ENCODE measurements at places on chromosomes 11 and 22.
A peak's percentile ranks its signal among the peaks of the same experiment; 100 is the strongest.

DNA sequence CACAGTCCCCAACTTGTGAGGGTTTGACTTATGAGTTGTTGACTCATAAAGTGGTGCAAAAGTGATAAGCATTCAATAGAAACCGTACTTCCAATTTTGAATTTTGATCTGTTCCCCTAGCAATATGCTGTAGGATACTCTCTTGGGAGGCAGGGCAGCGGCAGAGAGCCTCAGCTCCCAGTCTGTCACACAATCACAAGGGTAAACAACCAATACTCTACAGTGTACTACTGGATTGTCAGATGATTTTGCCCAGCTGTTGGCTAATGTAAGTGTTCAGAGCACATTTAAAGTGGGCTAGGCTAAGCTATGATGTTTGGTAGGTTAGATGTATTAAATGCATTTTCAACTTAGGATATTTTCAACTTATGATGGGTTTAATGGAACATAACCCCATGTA lies 13.7 kb upstream of the NXPE2 start:
- DNase-seq, result no peak

DNA sequence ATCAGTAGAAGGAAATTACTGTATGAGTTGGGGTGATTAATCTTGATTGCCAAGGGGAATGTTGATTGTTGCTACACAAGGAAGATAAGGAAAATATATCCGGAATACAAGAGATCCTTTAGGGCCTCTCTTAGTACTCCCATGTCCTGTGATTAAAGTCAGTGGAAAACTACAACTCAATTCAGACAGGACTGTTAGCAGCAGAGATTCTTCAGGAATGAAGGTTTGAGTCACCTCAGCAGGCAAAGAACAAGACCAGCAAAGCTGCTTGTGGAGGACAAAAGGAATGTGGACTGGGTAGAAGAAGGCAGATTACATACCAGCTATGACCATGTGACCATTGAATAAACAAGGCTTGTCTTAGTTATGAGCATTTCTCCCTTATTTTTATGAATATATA lies 478.2 kb downstream of the BUD13 start:
- DNase-seq, result no peak

GRCh38 chr11:79110321-79110720 lies 330.5 kb downstream of the TENM4 start:
- no peak for DNase-seq

- DNase-seq, result peak; percentile 89
Observed at GRCh38 chr11:133927690-133928627, 28.8 kb downstream of the IGSF9B start.

GRCh38 chr11:115656669-115657068 lies 152.5 kb upstream of the CADM1 start:
- no peak for DNase-seq

- DNase-seq, result no peak
Observed at GRCh38 chr11:68251765-68252164, 20.0 kb downstream of the C11orf24 start.

GRCh38 chr11:44583353-44583669 lies 17.8 kb downstream of the CD82 start:
- no peak for DNase-seq

- DNase-seq, result no peak
Observed at GRCh38 chr22:31138126-31138525, 2.2 kb downstream of the PLA2G3 start.

GRCh38 chr22:20086101-20086599 lies 6.1 kb downstream of the DGCR8 start:
- DNase-seq, result no peak

- DNase-seq, result peak; percentile 37
Observed at GRCh38 chr11:13831696-13832095, 130.8 kb upstream of the SPON1 start.

- no peak for DNase-seq
Observed at GRCh38 chr11:118252688-118253087, 523 bp upstream of the MPZL3 start.

GRCh38 chr11:61978703-61979661 lies 11.5 kb upstream of the FTH1 start:
- DNase-seq, result no peak

GRCh38 chr11:99098751-99099150 lies 78.0 kb downstream of the CNTN5 start:
- no peak for DNase-seq

DNA sequence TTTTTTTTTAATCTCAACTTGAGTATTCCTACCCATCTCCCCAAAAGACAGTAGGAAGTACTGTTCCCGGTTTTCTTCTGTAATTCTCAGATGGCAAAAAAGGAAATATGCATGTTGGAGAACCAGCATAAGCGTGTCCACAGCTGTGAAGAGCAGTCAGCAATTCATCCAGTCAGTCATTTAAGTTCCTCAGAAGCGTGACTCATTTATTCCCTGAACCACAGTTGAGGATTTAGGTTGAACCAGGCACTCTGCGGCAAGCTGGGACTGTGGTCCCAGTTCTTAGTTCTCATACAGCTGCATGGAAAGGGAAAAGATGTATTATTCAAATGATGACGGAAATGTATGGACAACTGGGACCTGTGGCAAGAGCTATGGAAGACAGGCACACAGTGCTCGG lies 61.0 kb upstream of the MYO18B start:
- no peak for DNase-seq

DNA sequence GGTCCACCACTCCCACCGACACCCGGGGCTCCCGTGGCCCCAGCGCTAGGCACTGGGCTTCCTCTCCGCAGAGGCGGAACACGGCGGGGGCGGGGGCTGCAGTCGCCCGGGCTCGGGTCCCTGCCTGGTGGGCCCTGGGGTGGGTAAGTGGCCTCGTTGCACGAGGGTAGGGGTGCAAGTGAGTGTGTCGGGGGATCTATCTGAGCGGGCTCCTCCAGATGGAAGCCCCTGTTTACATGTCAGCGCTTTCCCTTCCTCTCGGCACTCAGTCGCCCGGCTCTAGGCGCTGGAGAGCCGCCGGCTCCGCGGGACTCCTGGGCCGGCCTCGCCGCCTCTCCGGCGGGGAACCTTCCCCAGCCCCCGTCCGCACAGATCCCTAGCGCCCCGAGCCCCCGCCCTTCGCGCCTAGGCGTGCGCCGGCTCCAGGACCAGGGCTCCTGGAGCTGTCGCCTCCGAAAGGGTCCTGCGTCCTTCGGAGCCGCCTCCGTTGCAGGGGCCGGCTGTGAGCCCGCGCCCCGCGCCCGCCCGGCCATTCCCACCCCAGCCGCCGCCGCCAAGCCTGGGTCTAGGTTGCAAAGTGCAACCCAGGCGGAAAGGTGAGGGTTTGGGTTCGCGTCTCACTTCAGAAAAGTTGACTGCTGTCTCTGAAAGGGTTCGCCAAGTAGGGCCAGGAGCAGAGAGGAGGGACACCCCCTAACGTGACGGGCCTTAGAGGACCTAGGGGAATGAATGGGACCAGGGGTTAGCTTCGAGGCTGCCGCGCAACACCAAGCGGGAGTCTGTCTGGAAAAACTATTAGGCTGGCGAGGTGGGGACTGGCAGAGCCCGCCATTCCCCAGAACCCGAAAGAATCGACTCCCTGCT lies 978 bp downstream of the FLI1 start:
- no peak for DNase-seq

- DNase-seq, result no peak
Observed at GRCh38 chr11:109552376-109552775, 130.4 kb downstream of the C11orf87 start.

DNA sequence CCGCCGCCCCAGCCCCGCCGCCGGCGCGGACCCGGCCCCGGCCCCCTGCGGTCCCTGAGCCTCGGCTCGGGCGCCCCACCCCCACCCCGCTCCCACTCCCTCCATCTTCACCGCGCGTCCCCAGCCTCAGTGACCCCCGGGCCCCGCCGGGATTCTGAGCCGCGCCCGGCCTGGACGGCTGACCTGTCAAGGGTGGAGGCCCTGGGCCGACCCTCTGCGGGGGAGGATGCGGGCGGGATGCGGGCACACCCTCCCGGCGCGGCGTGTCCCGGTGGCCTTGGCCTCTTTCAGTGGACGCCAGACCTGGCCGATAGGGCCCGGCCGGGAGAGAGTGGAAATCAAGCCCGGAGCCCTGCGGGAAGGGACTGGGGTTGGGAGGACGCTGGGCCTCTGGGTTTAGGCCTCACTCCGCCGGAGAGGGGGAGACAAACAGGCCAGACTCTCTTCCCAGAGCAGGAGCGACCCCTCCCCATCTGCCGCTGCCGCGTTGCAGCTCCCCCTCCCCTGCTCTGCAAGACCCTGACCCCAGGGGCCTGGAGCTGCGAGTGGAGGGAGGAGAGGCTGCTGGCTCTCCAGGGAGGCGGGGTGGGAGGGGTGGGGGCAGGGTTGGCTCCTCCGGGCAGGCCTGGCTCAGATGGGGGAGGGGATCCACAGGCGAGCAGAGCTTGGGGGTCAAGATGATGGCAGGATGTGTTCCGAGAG lies 525 bp downstream of the MAPK8IP2 start:
- no peak for DNase-seq

GRCh38 chr11:124514131-124514530 lies 29.3 kb downstream of the OR8B12 start:
- DNase-seq, result no peak

DNA sequence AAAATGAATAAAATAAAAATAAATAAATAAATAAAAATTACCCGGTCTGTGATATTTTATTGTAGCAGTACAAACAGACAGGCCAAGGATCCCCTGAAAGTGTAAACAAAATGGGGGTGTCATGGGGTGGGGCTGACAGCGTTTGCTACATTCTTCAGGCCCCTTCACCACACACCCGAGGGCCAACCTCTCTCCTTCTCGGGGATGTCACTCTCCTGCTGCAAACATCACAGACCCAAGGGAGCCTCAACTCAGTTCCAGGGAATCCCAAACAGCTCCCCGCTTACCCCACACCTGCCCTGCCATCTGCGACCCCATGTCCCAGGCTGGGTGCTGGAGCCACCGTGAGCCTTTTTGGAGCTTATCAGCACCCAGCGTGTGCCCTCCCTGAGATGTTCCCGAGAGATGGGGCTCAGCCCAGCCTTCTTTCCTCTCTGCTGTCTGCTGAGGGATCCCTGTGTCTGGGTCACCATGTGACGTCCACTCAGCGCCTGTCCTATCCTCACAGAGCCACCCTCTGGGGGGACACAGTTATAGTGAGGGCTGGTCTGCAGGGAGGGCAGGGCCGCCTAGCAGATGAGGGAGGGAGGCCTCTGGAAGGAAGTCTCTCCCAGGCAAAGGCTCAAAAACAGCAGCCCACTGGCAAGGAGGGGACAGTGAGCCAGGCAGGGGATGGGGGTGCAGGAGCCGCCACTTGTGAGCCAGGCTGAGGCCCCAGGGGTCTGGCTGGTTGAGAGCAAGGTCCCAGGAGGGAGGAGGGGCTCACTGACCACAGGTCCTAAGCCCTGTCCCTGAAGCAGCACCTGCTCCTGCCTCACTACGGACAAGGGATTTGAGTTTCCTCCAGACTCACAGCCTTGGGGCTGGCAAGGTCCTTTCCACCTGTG lies 1041.6 kb downstream of the BRD1 start:
- no peak for DNase-seq

- DNase-seq, result no peak
Observed at GRCh38 chr11:103325686-103326069, 216.5 kb downstream of the DYNC2H1 start.

- DNase-seq, result no peak
Observed at GRCh38 chr11:71470946-71471345, 17.9 kb downstream of the NADSYN1 start.

DNA sequence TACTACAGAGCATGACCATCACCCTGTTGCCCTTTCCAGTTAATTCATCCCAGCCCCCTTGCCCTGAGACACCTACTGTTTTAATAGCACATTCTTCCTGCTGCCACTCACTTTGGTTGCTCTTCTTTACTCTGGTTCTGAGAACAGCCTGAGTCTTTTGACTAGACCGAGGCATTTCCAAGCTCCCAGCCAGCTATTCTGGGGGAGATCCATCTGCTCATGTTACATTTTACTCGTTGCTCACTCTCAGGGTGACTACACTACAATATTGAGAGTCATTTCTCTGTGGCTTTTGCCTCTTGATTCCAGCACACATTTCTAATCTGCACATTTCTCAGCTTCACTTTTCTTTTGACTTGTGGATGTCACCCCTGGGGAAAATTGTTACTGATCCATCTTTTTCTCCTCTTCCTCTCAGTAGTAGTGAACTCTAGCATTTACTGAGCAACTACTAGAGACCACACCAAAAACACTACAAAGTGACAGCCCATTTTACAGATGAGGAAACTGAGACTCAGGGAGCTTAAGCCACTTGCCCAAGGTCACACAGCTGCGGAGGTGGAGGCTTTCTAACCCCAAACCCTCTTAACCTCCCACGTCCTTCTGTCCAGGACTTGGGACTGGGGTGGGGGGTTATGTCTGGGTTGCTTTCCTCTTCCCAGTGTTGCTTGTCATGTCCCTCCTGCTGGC lies 117.8 kb downstream of the C11orf91 start:
- DNase-seq, result no peak

GRCh38 chr22:49112661-49113626 lies 714.7 kb downstream of the BRD1 start:
- DNase-seq, result no peak

DNA sequence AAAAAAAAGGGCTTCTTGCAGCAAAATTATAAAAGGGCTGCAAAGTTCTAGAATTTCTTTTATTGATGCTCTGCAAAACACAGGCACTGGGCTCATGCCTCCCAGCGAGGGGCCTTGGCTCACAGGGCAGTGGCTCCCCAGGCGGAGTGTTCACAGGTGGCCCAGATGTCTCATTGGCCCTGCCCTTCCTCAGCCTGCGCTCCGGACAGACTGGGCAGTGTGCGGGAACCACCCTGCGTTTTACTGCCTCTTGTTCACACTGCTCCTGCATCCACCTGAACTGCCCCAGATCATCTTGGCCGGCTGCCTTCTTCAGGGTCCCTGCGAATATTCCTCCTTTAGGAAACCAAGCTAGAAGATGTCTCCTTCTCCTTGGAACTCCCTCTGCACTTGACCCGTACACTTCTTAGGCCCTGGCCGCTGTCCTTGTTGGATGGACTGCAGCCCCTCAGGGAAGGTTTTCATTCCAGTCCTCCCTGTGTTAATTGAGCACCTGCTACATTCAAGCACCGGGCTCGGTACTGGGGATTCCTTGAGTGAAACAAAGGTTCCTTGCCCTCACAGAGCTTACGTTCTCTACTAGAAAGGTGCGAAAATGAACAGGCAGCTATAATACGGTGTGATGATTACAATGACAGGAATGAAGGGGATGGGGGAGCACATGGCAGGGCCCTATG lies 4.5 kb downstream of the TUBA8 start:
- no peak for DNase-seq

- peak; percentile 4 for DNase-seq
Observed at GRCh38 chr11:13386567-13386966, 76.5 kb downstream of the BTBD10 start.

DNA sequence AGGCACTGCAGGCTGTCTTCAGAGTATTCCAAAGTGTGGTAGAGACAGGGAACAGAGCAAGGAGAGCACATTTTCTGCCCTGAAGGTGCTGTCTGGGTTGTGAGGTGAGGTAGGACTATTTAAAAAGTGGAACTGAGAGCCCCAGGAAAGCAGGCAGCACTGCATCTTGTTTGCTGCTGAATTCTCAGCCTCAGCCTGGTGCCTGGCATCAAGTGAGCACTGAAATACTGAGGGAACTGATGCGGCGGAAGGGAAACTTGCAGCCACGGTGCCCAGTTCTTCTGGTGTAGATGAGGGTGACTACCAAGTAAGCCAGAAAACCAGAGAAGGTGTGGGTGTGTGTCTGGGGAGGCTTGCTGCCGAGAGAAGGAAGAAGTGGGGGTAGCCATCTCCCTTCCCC lies 59.5 kb downstream of the TNRC6B start:
- DNase-seq, result no peak

GRCh38 chr22:49991907-49992533 lies 20.5 kb downstream of the IL17REL start:
- no peak for DNase-seq
